Kidney (tissue), 22 donors: ENCODE measurements at places on chromosomes 1 and 21. TPM values are rescaled to one million over a fixed set of nuclear protein-coding genes. Genes with fewer than 3 reads are reported as not detected.

DNA sequence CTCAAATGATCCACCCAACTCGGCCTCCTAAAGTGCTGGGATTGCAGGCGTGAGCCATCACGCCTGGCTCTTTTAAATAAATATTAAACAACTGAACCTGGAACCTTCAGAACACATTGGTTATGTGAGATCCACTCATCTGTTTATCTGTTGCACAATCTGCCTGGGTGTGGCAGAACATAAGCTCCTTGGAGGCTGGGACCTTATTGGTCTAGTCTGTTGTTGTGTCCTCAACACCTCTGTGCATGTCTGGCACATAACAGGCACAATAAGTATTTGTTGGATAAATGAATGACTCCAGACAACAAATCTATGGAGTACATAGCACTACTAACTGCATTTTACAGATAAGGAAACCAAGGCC lies 4.1 kb upstream of the NBL1 start:
- DNase-seq: no peak

GRCh38 chr1:54927472-54928240 lies 40.7 kb upstream of the DHCR24 start:
- no peak for DNase-seq

- DNase-seq: no peak
Measured at GRCh38 chr1:57908147-57908890, 484.5 kb upstream of the DAB1 start.

GRCh38 chr1:172832006-172832725 lies 173.3 kb downstream of the FASLG start:
- no peak for DNase-seq

DNA sequence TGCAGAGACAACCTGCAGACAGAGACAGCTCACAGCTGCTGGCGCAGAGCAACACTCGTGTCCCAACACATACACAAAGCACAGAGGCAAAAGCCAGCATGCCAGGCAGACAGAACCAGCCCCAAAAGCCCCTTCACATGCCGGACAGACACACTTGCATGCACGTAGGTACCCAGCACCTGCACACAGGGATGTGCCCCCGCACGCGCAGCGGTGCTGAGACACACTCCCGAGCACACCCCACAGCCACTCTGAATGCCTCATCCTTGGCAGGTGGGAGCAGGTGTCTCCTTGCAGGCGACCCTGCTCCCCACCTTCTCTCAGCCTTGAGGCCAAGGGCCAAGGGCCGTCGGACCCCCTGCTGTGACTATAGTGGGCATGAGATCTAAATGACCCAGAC lies 41.2 kb upstream of the ZC3H12A start:
- no peak for DNase-seq

DNA sequence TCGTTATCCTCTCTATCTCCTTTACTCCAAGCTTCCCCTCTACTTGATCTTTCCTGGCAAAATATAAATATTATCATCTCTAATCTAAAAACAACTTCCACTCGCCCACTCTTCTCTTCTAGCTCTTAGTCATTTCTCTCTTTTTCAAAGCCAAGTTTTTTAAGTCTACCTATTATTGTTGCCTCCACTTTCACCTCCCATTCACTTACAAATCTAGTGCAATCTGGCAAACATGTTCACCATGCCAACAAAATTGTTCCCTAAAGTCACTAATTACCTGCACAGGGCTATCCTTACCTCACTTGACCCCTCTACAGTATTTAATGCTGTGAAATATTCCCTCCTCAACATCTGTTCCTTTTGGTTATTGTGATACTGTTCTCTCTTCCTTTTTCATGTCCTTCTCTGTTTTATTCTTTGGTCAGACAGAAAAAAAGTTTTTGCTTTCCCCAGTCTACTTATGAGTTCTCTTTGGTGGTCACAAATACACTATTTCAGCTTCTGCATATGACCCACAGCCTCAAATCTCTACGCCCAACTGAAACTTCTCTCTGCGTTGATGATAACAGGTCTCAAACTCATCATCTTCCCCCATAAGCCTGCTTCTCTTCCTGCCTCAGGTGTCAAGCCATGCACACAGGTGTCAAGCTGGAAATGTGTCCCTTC lies 31.9 kb upstream of the RAP1A start:
- DNase-seq: no peak

GRCh38 chr1:114048232-114048631 lies 69.0 kb downstream of the OLFML3 start:
- no peak for DNase-seq

The GPR137B gene
- 22.2 TPM for total RNA-seq
